NCI-H1417 treated with DMSO at 0.1 percent for 48 hours (cell line): ENCODE measurements at places on chromosomes 3 and 15.

DNA sequence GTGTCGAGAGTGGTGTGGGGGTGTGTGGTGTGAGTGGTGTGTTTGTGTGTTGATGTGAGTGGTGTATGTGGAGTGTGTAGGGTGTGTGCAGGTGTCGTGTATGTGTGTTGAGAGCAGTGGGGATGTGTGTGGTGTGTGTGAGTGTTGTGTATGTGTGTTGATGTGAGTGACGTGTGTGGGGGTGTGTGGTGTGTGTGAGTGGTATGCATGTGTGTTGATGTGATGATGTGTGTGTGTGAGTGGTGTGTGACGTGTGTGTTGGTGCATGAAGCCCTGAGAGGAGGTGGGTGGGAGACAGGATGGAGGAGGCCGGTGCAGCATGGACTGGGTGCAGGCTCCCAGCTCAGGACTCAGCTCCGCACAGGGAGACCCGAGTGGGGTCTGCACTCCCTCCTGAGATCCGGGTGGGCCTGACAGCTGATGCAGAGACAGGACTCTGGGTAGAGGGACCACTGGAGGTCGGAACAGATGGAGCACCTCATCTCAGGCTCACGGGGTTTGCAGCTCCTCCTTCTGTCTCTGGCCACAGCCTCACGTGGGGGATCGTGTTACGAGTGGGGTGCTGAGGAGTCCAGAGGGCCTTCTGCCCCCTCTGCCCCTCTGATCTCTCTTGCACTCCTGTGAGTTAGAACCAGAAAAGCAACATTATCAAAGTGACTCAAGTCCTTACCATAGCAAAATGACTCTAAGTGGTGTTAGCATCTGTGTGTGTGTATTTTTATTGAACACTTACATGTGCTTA is 41.3 kb downstream of the ARNT2 start:
- no peak for DNase-seq

GRCh38 chr3:16546186-16547010 is 32.9 kb upstream of the RFTN1 start:
- DNase-seq: no peak

DNA sequence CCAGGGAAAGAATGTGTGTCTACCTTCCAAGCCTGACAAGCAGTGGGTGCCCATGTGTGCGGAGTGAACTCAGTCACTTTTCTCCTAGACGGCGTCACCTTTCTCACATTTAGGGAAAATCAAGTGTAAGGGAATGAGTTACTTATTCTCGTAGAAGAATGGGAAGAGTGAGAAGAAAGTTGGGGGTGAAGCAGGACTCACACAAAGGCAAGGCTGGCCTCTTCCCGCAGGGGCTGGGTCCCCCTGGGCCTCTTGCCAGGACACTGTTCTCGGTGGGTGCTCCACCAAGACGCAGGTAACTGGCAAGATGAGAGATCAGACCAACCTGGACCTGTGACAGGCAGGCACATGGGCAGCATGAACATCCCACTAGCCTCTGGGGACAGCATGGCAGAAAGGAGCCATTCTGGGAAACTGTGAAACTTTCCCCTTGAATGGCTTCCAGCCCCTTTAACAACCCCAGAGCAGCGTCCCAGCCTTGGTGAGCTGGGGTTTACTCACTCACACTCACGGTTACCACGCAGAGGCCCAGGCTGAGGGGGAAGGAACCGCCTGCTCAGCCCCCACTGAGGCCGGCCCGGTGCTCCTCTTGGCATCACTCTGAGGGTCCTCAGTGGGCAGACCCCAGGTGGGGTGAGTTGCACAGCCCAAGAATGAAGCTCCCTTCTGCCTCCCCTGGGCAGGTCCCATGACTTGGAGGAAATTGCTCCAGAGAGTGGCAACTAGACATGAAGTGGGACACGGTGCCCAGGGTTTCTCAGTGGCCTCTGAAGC is 15.0 kb upstream of the SRP14 start:
- no peak for DNase-seq

- DNase-seq: no peak
Observed at GRCh38 chr15:88902846-88903245, 7.5 kb upstream of the HAPLN3 start.

GRCh38 chr15:80560601-80561400 is 134.3 kb upstream of the ABHD17C start:
- DNase-seq: no peak

DNA sequence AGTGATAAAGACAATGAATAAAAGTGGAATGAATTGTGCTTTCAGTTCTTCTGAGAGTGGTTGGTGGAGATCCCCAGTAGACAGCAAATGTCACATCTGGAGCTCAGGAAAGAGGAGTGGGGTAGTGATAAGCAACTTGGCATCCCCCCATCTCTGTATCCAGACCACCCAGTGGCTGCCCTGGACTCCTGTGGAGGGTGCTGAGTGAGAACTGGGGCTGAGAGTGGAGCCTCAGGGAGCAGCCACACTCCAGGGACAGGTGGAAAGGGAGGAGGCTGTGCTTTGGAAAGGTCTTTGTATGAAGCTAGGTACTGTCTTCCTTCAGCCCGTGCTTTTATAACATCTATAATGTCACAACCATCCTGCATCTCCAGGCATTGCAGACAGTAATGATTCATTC is 85.6 kb upstream of the RASGRF1 start:
- no peak for DNase-seq

DNA sequence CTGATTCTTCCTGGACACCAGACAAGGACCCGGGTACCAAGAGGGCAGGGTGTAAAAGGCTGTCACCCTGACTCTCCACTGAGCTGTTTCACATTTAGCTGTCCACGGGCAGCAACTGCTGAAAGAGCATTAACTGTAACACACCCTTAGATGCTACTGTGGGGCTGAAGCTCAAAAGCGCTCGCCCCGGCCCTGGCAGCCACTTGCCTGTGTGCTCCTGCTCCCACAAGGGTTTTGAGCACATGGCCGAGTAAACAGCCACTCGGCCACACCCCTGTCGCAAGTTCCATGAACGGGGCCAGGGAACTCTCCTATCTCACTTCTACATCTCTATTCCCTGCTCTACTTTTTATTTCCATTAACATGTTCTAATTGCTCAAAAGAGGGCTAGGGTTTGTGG is 421.7 kb downstream of the TUSC7 start:
- no peak for DNase-seq

- DNase-seq: no peak
Observed at GRCh38 chr15:48393645-48394506, 62.6 kb downstream of the DUT start.

- DNase-seq: no peak
Observed at GRCh38 chr15:101168898-101169494, 82.9 kb downstream of the CHSY1 start.

- no peak for DNase-seq
Observed at GRCh38 chr3:30187366-30187765, 419.0 kb upstream of the TGFBR2 start.

GRCh38 chr3:177589911-177590381 is 392.7 kb upstream of the TBL1XR1 start:
- DNase-seq: no peak

DNA sequence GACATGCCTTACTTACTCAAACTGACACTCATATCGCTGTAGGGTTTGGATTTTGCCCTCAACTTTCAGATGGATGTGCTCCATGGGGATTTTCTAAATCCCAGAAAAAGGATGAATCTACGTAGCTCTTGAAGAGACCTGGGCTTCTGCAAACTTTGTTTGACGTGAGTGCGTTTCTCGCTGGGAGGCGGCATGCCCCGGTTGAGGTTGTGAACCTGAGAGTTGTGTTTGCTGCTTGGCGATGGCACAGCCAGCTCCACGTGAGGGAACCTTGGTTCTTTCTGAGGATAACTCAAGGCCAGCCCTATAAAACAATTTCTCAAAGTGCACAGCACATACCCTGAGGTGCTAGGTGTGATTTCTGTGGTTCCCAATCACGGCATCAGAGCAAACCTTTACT is 209.5 kb downstream of the ADAMTS17 start:
- no peak for DNase-seq

DNA sequence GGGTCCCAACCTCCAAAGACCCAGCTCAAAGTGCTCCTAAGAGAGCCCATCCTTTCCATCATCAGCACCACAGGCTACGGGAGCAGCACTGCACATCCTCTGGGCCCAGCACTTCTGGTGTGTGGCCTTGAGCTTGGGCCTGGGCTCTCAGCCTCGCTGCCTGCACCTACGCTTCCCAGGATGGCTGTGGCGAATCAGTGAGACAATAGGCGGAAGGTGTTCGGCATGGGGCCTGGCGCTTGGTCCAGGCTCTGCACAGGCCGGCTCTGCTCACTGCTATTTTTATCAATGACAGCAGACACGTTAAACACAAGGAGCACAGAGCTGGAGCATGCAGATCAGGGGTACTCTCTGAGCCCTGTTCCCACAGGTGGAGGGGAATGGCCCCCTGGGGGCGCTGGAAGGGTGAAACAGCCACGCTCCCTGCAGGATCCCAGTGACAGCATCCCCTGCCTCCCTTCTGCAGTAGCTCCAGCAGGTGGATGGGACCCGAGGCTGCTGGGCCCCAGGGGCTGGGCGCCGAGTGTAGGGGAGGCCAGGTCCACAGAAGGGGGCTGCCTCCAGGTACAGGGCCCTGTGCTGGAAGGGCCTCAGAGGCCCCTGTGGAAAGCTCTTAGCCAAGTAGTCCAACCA is 90.0 kb upstream of the RPL32 start:
- no peak for DNase-seq

DNA sequence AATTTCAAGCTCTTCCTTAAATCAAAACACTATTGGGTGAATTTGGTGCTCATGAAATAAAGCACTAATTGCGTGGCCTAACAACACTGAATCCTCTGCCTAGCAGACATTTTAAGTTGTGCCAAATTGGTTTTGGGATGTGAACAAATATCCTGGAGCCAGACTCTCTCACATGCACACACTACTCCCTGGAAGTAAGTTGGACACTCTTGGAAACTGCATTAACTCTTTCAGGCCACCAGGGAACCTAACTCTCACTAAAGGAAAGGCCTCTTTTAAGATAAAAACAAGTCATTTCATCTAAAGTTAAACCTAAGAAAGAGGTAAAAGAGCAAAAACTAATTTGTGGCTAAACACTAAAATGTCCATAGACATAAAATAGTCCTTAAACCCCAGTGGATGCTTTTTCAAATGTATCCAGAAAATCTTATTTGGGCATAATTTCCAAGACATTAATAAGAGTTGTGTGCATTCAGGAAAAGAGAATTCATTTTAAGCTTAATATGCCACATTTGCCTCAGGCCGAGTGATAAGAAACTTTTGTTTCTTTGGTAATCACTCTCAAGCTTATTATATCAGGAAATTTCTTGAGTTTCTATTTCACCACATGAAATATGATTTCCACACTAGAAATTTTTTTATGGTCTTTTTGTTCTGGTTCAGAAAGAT is 61.8 kb downstream of the ZBTB20 start:
- no peak for DNase-seq

DNA sequence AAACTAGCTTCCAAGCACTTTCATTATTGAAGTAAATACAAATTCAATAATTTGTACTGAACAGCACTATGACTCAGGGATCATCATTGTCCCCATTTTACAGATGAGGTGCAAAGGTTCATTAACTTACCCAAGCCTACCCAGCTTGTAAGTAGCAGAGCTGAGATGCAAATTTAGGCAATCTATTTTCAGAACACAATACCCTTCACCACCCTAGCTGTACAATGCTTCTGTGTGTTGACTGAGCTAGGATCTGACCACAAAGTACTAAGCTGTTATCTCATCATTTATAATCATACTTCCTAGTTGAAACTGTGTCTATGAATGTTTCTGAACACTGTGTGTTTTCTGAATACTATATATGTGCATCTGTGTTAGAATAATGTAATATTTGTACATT is 3.2 kb upstream of the ILDR1 start:
- DNase-seq: no peak

- no peak for DNase-seq
Observed at GRCh38 chr3:67783281-67784250, 129.2 kb upstream of the SUCLG2 start.

GRCh38 chr3:45020534-45020933 is 5.6 kb upstream of the CLEC3B start:
- no peak for DNase-seq

- no peak for DNase-seq
Observed at GRCh38 chr3:184373422-184373821, 4.6 kb downstream of the THPO start.

DNA sequence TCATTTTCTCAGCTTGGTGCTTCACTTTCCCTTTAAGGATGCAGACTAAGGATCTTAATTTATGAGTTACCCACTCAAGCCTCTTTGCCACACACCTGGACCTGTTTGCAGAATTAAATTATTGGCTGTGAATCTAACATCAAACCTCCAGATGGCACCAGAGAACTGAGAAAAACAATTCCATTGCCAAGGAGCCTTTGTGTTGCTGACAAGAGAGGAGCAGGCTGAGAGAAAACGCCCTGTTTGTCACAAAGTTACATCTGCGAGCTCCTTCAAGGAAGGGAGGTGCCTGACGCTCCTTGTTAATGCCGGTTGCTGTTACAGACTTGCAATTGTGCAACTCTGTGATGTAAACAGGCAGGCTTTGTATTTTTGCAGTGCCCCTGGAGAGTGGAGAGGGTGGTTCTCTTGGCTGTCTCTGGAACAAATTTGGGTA is 36.3 kb upstream of the TMC3 start:
- peak; percentile 56 for DNase-seq

DNA sequence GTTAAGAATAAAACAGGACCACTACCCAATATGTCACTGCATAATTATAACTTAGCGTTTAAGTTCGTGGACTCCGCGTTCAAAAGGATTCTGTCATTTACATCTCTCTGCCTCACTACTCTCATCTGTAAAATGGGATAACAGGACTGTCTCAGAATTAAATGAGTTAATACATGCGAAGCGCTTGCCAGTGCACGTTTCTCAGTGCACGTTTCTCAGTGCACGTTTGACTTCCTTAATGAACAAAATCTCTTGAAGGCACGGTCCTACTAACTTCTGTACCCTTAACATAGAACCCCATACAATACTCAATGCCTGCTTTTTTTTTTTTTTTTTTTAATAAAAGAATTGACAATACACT is 499 bp downstream of the RABL3 start:
- no peak for DNase-seq

GRCh38 chr3:192848371-192849233 is 69.1 kb downstream of the MB21D2 start:
- DNase-seq: no peak

GRCh38 chr15:58182460-58183163 is 44.4 kb downstream of the AQP9 start:
- DNase-seq: no peak

GRCh38 chr15:45253330-45253729 is 1.3 kb downstream of the SLC28A2 start:
- no peak for DNase-seq

- no peak for DNase-seq
Observed at GRCh38 chr3:117630469-117630868, 920.9 kb downstream of the TUSC7 start.

GRCh38 chr3:172113710-172114109 is 74.3 kb downstream of the FNDC3B start:
- DNase-seq: no peak

GRCh38 chr15:58506064-58506490 is 74.3 kb downstream of the LIPC start:
- no peak for DNase-seq

DNA sequence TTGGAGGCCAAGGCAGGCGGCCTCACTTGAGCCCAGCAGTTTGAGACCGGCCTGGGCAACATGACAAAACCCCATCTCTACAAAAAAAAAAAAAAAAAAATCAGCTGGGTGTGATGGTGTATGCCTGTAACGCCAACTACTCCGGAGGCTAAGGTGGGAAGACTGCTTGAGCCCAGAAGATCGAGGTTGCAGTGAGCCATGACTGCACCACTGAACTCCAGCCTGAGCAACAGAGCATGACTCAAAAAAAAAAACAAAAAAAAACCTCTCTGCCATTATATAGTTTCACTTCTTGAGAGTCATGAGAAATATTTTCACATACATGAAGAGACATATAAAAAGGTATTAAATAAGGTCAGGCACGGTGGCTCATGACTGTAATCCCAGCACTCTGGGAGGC is 45.9 kb upstream of the CP start:
- DNase-seq: no peak

GRCh38 chr3:155643581-155644165 is 101.2 kb downstream of the PLCH1 start:
- DNase-seq: no peak
